ENCODE measurements at places on chromosomes 12 and 14. TPM values are rescaled to one million over a fixed set of nuclear protein-coding genes. Genes with fewer than 3 reads are reported as not detected.

DNA sequence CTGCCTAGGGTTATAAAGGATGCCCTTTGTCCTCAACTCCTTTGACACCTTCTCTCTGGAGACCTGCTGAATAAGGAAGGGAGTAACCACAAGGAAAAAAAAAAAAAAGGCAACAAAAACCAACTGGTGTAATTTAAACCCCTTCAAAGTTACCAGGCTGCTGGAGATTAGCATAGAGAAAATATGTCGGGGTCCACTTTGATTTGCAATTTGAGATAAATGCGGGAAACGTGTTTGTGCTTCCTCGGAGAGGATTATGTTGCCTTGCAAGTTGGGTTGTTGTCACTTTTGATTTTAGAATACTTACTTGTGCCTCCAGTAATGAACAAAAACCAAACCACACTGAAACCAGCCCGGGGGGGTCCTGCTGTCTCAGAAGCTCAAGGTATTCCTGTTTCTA lies 200.2 kb upstream of the MYL2 start:
- no peak for DNase-seq

DNA sequence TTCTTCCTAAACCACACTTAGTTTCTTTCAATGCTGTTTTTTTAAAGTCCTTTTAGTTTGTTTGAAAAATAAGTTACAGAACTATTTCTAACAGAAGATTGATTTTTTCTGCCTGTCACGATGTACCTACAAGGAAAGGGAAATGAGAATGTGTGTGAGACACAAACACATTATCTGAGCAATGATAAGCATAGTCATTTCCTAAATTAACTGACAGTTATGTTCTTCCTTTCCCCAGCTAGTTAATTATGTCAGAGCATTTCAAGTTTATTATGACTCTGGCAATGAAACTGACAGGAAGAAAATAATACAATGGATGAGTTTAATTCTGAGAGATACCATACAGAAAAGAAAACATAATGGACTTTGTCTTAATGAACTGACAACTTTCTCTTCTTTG lies 21.3 kb upstream of the LDHB start:
- DNase-seq: no peak

RNASE7 gene
- total RNA-seq: not detected

DNA sequence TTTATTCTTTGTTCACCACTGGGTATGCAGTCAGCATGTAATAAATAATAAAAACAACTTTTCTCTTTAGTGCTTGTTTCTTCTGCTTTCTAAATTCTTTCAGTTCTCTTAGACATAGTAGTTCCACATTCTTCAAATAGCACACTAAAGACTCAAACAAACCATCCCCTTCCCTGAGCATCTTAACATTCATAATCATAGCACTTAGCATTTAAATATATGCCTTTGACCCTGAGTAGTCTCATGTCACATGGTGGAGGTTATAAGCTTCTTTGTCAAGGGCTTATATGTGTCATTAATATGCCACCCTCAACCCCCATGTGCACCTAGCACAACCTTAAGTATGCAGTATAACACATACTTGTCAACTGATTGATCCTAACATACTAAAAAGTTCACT lies 212.7 kb downstream of the PHLDA1 start:
- DNase-seq: no peak

DENND5B gene
- total RNA-seq: 57.1 TPM

GRIP1 gene
- 104 TPM for total RNA-seq
